ENCODE measurements at places on chromosomes 5 and 9.

DNA sequence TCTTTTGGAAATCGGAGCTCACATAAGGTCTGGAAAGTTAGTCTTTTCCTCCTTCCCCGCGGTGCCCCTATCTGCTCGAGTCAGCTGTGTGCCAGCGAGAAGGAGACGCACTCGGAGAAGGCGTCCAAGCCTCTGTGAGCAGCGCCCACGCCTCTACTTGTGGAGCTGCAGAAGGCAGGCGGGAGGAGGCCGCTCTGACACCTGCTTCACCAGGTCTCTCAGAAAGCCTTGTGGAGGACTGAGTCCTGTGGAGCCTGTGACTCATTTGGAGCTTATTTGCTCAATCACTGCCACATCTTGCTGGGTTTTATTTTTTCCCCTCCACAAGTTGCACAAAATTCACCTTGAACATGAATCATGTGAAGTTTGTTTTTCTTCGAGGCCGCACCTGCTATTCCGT, 117.5 kb downstream of the IRX2 start:
- no peak for DNase-seq

GRCh38 chr9:18371621-18372020, 102.3 kb upstream of the ADAMTSL1 start:
- no peak for DNase-seq

GRCh38 chr5:151155775-151156506, 1.6 kb downstream of the ANXA6 start:
- DNase-seq = no peak

GRCh38 chr5:1850324-1851154, 32.2 kb downstream of the IRX4 start:
- no peak for DNase-seq

DNA sequence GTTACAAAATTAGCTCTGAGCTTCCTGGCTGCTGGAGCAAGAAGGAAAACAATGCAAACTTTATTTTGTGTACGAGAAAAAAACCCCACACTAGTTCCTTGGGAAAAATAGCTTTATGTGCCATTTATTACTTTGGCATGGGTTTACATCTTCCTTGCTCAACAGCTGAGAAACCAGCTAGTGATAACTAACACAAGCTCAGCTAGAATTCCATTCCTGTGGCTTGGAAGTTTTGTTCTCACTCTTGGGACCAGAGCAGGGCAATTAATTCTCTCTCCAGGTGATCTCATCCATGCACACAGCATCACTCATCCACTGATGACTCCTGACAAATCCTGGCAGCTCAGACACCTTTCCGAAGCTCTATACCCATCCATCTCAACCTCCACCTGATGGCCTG, 104.1 kb downstream of the CRB2 start:
- DNase-seq = no peak

- no peak for DNase-seq
These were observed 98.6 kb downstream of the AOPEP start for GRCh38 chr9:94824913-94825610.

- DNase-seq = no peak
These were observed 123.6 kb downstream of the INVS start for GRCh38 chr9:100222674-100223073.

- peak; percentile 77 for DNase-seq
These were observed at the start of gene UAP1L1 for GRCh38 chr9:137077010-137077747. Gene UAP1L1 (plus strand): TSS chr9:137077517. CDS start chr9:137077533, 16 bp downstream.

DNA sequence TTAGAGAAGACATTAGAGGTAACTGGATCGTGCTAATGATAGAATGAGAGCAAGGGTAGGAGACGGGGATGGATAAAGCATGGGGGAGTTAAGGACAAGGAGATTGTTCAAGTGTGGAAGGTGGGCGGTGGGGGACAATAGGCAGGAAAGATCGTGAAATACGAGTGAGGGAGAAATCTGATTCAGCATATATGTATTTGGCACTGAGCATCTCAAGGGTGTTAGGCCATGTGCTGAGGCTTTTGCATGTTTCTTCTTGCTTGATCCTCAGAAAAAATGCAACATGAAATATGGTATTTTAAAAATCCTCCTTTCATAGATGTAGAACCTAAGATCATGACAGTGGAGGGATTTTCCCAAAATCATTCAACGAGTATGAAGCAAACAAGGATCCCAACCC, 240.5 kb downstream of the PAPPA start:
- DNase-seq = no peak

GRCh38 chr9:73347720-73348119, 196.1 kb downstream of the ANXA1 start:
- DNase-seq = no peak

DNA sequence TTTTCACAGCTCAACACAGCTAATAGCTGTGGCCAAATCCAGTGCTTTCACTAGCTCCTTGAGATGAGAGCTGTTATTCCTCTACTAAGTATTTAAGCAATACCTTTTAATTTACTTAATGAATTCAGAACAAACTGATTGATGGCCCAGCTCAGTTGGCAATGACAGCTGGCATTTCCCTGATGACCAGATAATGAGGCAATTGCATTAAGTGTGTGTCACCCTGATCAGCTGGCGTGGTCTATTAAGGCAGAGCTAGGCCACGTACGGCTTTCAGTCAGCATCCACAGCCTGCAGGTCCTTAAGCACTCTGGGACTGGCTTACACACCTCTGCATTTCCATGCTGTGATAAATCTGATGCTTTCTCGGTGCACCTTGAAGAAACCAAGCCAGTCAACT, 34.4 kb downstream of the TTLL11 start:
- DNase-seq = no peak

DNA sequence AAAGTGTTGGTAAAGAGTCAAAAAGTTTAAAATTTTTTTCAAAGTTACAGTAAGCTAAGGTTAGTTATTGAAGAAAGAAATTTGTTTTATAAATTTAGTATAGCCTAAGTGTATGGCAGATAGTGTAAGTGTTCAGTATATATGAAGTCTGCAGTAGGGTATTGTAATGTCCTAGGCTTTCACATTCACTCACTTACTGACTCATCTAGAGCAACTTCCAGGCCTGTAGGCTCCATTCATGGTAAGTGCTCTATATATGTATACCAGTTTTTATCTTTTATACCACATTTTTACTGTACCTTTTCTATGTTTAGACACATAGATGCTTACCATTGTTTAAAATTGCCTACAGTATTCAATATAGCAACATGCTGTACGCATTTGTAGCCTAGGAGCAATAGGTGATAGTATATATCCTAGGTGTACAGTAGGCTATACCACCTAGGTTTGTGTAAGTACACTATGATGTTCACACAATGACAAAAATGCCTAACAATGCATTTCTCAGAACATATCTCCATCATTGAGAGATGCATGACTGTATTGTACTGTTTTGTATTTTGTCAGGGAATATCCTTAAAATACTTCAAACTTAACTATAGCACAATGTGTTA, 38.5 kb downstream of the CYSTM1 start:
- DNase-seq = no peak

GRCh38 chr5:122944051-122944450, 92.5 kb downstream of the PPIC start:
- DNase-seq = no peak

- DNase-seq = no peak
These were observed 407.7 kb upstream of the GRAMD2B start for GRCh38 chr5:126015235-126016181.

DNA sequence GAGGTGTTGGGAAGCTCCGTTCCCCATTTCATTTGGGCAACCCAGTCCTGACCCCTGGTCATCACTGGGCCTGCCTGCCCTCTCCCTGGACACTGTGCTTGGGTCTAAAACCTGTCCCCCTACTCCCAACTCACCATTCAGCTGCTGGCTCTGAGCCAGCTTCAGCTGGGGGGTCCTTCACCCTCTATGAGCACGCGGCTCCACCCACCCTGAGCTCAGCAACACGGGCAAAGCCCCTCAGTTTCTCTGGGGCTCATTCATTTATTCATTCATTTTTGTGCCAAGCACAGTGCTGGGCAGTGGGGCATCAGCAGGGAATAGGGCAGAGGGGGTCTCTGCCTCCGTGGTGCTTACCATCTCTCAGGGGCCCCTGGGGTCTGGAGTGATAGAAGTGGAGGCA, 199.8 kb upstream of the MVB12B start:
- DNase-seq = no peak

DNA sequence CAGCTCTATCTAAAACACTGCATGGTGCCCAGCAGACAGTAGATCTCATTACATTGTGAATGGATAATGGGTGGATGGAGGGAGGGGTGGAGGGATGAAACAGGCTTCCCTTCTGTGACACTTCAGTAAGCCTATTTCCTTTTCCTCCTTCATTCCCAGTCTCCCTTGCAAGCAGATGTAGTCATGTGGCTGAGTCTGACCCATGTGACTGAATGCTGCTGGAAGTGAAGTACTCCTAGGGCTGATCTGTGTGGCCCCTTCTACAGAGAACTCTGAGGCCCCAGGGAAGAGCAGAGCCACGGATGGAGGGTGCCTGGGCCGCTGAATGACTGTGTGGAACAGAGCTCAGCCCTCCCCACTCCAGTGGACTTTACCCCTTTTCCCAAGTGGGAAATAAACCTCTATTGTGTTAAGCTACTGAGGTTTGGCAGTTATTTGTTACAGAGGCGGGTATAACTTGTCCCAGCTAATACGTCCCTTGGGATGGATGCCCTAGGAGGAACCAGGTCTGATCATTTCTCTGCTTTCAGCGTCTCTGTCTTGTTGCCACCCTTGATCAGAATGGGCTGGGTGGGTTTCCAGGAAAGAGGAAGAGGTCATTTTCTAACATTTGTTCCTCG, 176.1 kb upstream of the MVB12B start:
- DNase-seq = no peak

DNA sequence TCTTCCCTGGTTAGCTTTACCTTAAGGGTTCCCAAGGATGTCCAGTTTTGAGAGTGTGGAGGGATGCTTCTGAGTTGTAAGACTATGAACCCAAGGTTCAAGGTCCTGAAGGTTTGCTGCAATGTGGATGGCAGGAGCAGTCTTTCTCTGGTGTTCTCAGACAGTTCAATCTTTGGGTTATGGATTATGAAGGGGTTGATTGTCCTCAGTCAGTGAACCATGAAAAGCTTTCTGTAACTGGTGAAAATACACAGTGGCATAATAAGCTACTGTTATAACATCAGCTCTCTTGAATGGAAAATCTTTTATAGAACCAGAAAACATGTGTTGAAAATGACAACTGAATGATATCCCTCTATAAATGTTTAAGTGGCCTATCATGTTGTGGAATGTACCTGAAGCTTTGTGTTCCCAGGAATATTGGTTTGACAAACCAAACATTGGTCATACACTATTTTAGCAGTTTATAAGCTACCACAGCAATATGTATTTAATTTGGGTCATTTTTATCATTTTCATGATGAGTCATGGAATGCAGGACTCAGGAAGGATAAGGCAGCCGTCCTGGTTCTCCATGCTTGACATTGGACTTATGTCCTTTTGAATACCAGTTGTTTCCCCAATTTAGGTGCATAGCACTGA, 1041.8 kb upstream of the ARRDC3 start:
- no peak for DNase-seq

DNA sequence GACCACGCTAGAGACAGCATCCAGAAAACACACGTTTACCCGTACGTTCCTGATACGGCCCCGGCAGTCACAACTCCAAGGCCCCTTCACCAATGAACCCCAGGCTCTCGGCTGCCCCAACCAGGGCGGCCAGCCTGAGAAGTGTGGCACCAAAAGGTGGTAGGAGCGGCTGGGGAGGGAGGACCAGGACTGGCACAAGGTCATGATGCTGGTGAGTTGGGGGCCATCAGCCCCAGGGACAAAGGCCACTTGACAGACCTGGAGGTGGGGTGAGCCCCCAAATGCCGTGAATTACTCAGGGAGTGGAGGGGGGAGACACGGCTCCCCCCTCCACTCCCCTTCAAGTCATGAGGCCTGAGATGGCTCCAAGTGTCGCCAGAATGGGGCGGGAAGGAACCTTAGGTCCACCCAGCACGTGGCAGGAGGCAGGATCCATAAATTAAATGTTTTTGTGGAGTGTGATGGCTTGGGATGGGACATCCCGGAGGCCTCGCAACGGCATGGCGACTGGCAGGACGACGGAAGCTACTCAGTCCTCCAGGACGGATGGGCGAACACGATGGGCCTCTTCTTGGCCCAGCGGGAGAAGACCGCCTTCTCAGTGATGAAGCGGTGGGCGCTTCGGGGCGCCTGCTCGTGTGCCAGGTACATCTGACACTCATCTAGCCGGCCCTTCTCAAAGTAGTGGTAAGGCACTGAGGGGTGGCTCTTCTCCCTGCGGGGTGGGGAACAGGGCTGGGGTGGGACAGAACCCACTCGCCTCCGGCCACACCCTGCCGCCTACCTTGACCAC, 8.7 kb upstream of the ST6GALNAC6 start:
- no peak for DNase-seq

GRCh38 chr5:42553461-42553860, 130.2 kb downstream of the GHR start:
- no peak for DNase-seq

DNA sequence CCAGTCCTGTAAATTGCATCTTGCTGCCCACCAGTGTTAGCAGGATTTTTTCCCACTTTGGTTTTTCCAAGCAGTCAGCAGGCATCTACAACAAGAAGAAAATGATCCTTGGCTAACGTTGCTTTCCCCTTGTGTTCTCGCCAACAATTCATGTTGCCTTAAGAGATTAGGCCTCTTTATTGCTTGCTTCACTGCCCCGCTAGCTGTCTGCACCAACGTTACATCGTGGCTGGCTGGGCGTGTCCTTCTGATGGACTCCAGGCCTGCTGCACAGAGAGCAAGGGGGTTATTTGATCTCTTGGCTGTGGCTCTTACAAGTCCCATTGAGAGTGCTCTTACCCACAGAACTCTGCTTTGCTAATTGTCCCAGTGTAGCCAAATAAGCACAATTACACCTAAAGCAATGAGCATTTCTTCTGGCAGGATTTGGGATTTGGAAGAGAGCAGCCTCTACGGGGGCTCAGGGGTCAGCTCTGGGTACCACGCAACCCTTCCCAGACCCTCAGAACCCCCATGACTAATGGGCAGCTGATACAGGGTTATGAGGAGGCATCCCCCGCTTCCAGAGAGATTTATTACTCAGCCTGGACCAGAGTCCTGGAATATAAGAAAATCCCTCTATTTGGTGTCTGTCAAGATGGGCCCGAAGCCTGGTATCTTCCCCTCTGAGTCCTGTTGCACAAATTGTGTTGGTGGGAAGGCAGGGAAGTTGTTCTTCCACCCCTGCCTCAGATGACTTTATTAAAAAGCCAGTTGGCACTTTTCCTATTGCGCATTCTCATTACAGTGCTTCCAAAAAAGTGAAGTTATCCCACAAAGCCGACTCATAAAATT, 17.6 kb downstream of the DCANP1 start:
- no peak for DNase-seq
